ENCODE measurements at places on chromosomes 6 and 20.

- DNase-seq = no peak
Observed at GRCh38 chr6:3762359-3762758, 10.8 kb upstream of the PXDC1 start.

DNA sequence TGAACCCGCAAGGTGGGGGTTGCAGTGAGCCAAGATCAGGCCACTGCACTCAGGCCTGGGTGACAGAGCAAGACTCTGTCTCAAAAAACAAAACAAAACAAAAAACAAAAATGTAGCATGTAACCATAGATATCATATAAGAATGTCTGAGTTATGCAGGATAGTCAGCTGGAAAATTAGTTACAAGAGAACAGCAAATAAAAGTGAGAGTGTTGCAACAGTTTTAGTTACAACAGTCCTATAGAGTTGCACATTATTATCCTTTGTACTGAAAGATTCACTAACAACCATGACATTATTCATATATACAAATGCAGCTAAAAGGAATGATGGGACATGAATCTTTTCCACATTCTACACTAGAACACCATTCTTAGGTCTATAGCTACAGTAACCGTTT is 16.4 kb downstream of the RNF24 start:
- no peak for DNase-seq

DNA sequence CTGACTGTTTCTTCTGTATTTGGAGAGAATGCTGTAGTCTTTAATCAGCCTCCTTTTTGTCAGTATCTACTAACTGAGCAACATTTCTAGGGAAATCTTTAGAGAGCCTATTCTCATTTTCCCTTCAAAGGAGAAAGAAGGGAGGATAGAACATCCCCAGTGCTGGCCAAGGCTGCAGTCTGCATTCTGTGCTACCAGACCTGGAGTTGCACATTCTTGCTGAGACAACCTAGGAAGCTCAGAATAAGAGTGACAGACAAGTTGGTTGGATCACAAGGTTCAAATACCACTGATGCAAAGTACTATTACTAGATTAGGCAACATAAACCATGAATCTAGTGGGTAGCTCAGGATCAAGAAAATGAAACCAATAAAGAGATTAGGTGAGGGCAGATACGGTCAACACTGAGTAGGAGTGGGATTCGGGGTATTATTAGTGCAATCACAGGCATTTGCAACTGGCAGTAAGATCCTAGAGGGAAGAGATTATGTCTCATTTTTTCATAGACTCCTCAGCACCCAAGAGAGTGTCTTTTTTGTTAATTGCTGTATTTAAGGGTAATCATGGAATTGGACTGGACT is 213.5 kb upstream of the FAM83B start:
- DNase-seq = no peak

DNA sequence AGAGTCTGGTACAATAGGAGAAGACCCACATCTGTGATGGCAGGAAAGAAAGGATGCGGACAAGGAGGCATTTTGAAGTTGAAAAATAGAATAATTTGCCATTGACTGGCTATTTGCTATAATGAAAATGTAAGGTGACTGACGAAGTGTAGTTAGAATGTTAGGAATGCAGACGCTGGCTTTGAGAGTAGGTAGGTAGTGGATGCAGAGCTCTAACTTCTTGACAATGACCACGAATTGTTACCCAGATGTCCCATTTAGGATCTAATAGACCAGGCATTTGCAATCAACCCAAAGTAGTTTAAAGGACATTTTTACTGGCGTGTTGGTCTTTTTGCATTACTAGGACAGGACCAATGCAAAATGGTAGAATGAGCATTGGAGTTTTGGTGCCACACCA is 14.2 kb downstream of the MLIP start:
- no peak for DNase-seq

DNA sequence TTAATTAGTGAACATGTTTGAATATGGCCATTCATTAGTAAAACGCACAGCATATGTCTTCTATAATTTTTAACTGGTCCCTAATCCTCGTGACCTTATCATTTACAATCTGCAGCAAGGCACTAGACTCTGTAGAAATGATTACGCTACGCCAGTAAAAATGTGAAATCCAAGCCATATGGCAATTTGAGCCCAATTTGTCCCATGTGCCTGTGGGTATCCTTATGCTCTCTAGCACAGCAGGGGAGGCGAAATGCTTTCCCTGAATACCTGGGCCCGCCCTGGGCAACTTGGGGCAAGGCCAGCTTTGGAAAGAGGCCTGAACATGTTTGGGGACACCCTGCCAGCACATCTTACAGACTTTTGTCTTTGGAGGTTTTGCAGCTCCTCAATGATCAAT is 122.7 kb upstream of the AGPAT4 start:
- DNase-seq = no peak

DNA sequence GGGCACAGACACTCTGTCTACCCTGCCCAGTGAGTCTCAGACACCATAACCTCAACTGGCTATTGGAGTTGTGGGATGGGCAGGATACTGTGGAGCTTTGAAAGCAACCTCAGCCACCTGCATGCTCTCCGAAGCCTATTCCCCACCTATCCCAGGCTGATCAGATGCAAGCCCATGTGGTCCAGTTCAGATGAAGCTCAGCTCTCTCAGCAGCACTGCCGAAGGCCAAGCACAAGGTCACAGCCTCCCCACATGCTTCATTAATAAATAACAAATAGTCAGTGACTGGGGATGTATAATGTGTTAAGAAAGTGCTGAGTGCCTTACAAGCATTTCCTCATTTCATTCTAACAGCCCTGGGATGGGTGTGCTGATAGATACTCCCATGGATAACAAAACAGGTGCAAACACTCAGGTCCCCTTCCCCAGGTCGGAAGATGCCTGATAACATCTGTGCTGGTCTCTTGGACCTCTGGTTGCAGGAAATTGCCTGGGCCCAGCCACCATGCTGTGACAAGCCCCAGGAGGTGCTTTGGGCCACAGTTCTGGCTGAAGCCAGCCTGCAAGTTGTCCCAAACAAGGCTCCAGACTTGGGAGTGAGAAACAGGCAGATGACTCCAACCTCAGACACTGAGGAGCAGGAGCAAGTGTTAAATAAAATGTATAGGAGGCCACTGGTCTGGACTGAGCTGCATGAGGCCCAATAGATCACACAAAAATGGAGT is 3.7 kb downstream of the ACSS1 start:
- no peak for DNase-seq

DNA sequence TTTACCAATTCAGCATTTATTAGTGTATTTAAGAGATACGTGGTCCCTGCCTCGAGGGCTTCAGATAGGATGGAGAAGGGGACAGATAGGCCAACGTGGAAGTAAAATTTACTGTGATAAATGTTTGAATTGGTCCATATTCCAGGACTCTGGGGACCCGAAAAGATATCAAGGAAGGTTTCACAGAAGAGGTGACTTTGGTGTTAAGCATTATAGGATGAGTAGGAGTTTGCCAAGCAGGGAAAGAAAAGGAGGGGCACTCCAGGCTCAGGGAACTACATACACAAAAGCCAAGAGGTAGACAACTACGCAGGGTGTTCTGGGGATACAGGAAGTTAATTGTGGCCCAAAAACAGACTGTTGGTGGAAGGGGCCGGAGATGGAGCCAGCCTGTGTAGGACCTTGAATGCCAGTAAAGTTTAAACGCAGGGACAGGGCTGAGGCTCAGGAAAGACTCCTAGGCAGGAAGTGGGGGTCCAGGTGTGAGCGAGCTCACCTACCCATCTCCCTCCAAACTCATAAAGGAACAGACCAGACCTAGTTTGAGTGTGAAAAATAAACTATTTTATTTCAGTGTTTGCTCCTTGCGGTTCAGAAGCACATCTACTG is 37.0 kb downstream of the TGM2 start:
- no peak for DNase-seq

DNA sequence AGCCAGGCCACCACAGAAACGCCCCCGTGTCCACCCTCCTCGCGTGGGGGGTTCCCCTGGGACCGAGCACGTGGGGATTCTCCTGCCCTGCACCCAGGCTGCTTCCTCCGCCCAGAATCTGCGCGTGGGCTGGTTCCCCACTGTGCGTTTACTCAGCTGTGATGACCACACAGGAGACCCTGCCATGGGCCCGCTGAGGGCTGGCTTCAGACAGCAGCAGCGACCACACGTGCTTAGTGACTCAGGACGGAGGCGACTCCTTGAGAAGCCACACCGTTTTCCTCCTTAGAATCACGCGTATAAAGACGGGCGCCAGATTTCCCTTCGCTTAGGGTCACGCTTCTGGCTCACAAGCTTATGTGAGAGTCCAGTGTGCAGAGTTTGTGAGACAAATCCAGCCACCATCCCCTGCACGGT is 63.9 kb upstream of the PDE10A start:
- DNase-seq = no peak

- DNase-seq = no peak
Observed at GRCh38 chr20:15319439-15319838, 982.0 kb upstream of the FLRT3 start.

GRCh38 chr6:98842342-98843180 is 8.2 kb downstream of the POU3F2 start:
- DNase-seq = no peak

- DNase-seq = no peak
Observed at GRCh38 chr6:15405129-15406068, 159.5 kb downstream of the JARID2 start.

DNA sequence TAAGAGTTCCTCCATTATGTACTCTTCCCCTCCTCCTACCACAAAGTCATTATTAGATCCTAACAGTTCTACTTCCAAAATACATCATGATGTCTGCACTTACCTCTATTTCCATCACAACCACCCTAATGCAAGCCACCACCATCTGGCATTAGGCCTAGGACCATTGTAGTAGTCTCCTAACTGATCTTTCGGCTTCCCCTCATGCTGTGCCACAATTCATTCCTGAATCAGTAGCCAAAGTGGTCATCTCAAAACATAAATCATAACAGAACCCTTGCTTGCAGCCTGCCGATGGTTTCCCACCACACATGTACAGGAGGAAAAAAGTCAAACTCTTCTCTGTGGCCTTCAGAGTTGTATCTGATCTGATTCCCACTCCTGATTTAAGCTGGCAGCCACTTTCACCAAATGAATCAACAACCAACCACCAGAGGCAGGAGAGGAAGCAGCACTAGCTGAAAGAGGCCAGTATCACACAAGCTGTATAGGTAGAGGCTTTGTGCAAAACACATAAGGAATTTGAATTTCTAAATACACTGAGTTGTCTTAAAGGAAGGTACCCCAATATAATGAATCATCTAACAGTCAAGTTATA is 26.1 kb downstream of the FAM184A start:
- no peak for DNase-seq

GRCh38 chr6:111773501-111774345 is 99.5 kb downstream of the FYN start:
- no peak for DNase-seq

GRCh38 chr6:165987483-165988301 is 180.0 kb downstream of the TBXT start:
- DNase-seq = no peak

DNA sequence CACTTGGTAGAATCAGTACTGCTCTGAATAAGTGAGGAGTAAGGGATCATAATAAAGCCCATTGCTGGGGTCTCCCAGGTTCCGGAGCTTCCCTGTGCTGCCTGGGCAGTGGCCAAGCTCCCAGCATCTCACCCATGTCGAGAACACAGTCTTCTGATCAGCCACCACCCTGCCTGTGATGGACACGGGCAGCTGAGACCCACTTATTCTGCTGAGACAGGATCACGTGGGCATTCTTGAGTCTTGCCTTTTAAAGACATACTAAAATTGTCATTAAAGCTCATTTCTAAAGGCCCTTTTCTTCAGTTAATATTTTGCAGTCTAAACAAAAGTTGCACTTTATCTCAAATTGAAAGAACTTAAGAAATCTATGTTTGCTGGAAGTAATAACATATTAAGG is 42.7 kb upstream of the SLC22A2 start:
- DNase-seq = no peak

DNA sequence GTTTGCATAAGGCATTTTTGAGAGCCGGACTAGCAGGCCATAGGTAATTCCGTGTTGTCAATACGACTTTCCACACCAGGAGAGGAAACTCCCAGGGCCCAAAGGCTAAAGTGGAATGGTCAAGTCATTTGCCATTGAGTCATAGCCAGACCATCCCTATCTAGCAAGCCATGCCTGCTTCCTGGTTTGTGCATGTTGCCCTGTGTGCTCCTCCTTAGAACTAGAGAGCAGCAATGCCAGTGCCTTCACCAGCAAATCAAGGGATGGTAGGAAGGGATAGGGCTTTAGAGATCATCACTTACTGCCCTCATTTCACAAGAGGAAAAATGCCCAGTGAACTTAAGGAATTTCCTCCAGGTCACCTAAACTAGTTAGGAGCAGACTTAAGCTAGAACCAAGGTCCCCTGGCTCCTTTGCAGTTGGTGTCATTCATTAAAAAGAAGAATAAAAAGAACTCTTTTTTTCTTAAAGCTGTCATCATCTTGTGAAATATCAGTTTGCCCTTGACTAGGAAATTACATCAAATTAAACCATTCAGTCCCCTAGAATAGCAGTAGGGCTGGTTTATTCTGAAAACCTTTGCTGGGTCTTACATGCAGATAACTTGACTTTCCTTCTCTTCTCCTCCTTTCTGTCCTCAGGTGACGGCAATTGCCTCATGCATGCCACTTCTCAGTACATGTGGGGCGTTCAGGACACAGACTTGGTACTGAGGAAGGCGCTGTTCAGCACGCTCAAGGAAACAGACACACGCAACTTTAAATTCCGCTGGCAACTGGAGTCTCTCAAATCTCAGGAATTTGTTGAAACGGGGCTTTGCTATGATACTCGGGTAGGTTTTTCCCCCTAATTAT is 7.4 kb downstream of the TNFAIP3 start:
- DNase-seq = no peak

- no peak for DNase-seq
Observed at GRCh38 chr6:156585859-156586258, 191.3 kb upstream of the ARID1B start.

- DNase-seq = no peak
Observed at GRCh38 chr20:11406877-11407276, 510.8 kb upstream of the BTBD3 start.

DNA sequence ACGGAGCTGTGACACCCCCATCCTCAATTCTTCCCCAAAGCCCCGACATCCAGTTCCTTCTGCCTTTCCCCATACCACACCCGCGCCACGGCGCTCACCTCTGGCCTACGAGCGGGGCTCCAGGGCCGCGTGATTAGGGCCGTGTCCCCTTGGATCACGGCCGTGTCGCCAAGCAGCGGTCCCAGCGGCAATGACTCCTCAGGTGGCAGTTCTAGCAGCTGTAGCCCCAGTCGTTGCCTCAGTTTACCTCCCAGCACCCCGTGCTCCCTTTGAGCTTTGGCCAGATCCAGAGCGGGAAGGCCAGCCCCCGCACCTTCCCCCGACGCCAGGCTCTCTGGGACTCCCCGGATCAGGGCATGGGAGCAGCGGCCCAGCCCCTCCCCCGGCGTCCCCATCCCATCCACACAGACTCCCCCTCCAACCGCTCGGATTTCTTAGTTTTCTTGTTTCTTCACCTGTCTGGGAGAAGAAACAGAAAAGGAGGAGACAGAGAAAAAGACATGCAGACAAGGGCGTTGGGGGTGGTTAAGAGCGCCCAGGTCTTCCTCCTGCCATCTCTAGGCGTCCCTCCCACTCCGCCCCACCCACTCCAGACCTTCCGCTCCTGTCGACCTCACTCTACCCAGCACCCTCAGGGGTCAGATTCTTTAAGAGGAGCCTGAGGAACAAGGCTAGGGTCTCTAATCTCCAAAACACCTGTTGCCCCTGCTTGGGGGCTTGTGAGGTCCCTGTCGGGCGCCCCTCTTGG is at the start of gene DDAH2:
DDAH2 (minus strand) TSS at position 533 of the 748 bp plus-strand sequence; CDS start at position 395, 138 bp downstream.
- DNase-seq = no peak

GRCh38 chr6:114651611-114652010 is 308.8 kb upstream of the HS3ST5 start:
- DNase-seq = no peak
